Esophagus muscularis mucosa (tissue), 4 donors: ENCODE measurements at places on chromosomes 12 and 14. TPM values are rescaled to one million over a fixed set of nuclear protein-coding genes. Genes with fewer than 3 reads are reported as not detected.

GRCh38 chr14:69050240-69051184 is 71.4 kb upstream of the ACTN1 start:
- DNase-seq: no peak
- peaks cover 69% of the 10 kb centered on the region for H3K4me1 ChIP-seq
- no peaks in the 10 kb centered on the region for H3K27me3 ChIP-seq
- peak overlapping the region; percentile 57 for H3K27ac ChIP-seq
- H3K4me3 ChIP-seq: no peak overlapping the region
- H3K36me3 ChIP-seq: peaks cover 18% of the 10 kb centered on the region

DNA sequence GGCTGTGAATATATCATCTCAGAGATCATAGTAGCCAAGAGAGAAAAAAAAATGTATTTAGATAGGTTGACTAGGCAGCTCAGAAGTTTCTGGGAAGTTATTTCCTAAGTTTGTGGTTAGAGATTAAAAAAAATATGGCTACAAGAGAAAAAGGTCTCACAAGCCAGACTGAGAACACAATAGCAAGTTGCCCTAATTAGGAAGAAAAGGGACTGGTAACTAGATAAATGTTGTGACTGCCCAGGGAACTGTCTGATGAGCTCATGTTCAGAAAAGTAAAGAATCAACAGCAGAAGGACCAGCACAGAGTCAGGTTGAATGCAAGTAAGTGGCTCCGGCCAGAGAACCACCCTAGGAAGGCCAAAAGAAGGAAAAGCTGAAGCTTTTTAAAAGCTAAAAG is 256.6 kb downstream of the PRKD1 start:
- H3K36me3 ChIP-seq: no peaks in the 10 kb centered on the region
- H3K4me1 ChIP-seq: peaks cover 4% of the 10 kb centered on the region
- no peak overlapping the region for H3K27ac ChIP-seq
- no peak overlapping the region for H3K4me3 ChIP-seq
- no peaks in the 10 kb centered on the region for H3K27me3 ChIP-seq

GRCh38 chr12:124018539-124018938 is 45.5 kb downstream of the ZNF664 start:
- H3K27ac ChIP-seq: peak overlapping the region; percentile 23
- H3K4me1 ChIP-seq: peaks cover 9% of the 10 kb centered on the region
- no peaks in the 10 kb centered on the region for H3K27me3 ChIP-seq
- peaks cover 3% of the 10 kb centered on the region for H3K36me3 ChIP-seq

GRCh38 chr14:51335961-51336723 is 96.1 kb downstream of the TMX1 start:
- no peaks in the 10 kb centered on the region for H3K27me3 ChIP-seq
- no peaks in the 10 kb centered on the region for H3K36me3 ChIP-seq
- H3K27ac ChIP-seq: no peak overlapping the region
- peaks cover 19% of the 10 kb centered on the region for H3K4me1 ChIP-seq
- H3K4me3 ChIP-seq: no peak overlapping the region
- peak; percentile 81 for DNase-seq

HELB gene
- 1.8 TPM for total RNA-seq

DNA sequence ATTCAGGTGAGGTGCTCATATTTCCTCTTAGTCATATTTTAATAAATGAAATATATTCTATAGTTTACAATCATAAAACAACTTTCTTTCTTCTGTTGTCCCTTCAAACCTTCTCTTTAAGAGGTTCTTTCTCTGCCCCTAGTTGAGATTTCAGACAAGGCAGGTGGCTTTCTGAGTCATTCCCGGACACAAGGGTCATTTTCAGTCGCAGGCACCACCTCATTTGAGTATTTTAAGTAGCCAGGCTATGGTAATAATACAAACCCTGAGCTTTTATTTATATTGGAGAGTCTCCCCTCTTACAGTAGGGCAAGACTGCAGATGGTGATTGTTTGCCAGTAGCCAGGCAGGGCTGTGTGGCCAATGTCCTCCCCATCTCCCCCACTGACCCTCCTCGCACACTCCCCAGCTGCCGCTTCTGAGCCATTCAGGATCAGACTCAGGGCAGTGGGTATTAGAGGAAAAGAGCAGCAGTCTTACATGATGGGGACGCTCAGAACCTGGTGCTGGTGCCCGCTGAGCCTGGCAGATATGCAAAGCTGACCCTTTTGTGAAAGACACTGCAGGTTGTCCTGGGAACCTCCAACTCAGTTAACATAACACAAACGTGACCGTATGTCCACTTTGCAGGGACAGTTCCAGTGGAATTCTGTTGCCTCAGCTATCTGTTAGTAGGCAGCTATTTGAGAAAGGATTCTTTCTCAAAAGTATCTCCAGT is 101.1 kb upstream of the BCL2L14 start:
- no peak overlapping the region for H3K27ac ChIP-seq
- no peaks in the 10 kb centered on the region for H3K4me1 ChIP-seq
- H3K4me3 ChIP-seq: no peak overlapping the region
- H3K27me3 ChIP-seq: no peaks in the 10 kb centered on the region
- no peaks in the 10 kb centered on the region for H3K36me3 ChIP-seq
- DNase-seq: no peak

CPNE6 gene
- 0.33 TPM for total RNA-seq
